ENCODE measurements at places on chromosomes 13 and 19.

DNA sequence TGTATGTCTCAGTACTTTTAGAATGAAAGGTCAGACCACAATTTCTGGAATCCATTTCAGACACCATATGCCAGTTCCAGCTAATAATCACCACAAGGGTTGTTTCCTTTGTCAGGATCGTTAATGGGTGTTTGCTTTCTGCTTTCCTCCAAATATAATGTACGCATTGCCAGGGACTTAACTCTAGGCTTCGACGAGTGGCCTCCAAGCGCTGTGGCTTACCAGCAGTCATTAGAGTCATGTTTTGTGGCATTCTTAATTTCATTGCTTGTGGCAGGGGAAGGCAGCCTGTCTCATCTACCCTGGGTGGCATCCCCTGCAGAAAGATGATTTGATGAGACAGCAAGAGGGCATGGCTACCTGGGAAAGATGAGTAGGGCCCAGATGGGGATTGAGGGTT lies 22.5 kb downstream of the SAFB start:
- no peak for DNase-seq

DNA sequence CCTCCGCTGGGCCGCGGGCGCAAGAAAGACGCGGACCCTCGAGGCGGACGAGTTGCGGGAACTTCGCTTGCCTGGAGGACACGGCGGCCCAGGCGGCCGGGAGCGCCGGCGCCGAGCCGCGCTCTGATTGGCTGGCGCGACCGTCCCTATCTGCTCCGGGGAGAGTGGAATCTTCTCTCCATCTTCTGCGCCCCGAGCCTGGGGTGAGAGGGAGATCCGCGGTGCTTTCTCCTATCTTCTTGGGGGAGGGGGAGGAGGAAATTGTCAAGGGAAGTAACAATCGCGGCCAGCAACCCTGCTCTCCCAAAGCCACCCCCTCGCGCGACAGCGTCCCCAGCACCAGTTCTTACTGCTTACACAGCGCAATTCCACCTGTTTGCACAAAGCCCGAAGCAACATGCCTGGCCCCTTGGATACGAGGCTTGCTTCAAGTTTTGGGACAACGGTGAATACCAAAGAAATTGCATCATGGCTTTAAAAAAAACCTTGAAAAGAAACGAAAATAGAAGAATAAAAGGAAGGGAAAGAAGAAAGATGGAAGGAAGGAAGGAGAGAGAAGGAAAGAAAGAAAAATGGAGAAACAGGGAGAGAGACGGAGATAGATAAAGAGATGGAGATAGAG lies 4.8 kb downstream of the SOX21 start:
- DNase-seq = no peak

DNA sequence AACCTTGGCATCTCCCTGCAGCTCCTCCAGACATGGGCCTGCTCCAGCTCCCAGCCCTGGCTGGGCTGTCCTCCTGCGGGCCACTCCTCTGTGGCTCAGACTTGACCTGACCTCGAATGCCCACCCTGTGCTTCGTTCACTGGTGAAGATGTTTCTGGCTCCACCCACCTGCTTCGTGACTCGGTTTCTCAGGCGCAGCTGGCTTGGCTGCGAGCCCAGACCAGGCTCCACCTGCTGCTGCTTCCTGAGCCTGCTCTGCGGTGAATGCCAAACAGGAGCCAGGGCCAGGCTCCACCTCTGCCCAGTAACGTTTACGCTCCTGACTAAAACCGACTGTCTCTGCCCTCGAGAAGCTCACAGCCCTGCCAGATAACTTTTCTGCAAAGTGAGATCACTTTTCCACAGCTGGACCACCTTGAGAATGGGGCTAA lies 8.9 kb upstream of the RSPH6A start:
- no peak for DNase-seq

DNA sequence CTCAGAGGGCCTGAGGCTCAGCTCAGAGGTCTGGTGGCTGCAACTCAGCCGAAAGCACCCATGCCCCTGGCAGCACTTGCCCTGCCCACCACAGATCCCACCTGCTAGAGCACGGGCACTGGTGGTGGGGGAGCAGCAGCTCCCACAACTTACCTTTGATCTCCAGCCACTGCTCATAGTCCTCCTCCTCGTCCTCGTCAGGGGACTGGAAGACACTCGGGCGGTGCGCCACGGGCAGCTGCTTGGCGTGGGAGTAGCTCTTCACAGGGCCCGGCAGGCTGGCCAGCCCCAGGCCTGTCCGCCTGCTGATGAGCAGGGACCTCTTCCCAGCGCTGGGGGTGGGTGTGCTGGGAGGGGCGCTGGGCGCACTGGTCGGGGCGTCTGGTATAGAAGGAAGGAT lies 14.6 kb downstream of the SUGP1 start:
- no peak for DNase-seq
